M059J (cell line): ENCODE measurements at places on chromosomes 11 and 22.

GRCh38 chr22:18152519-18152918 is 2.5 kb downstream of the USP18 start:
- peak; percentile 14 for DNase-seq

DNA sequence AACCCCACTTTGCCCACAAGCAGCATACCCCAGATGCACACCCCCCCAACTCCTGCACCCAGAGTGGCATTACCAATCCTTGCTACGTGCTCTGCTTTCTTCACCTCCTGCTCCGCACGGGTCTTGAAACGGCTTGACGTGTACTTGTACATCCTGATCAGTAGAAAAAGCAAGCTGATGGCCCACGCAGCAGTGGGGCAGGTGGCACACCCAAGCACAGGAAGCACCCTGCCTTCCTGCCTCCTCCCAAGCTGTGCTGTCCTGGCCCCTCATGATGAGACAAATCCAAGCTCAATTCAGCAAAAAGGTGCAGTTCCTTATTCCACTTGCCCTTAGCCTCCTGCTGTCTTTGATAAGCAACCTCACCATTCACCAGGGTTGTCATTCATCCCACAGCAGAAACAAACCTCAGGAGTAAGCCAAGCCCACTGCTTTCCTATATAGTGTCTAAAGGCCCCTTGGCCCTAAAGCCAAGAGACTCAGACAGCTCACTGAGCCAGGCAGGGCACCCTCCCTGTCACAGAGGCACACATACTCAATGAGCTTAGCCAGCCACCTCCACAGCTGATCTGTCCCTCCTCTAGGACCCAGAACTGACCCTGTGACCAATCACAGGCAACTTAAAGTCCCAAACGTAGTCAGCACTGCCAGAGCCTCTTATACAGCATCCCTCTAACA is 27.8 kb downstream of the MORC2 start:
- DNase-seq = no peak

DNA sequence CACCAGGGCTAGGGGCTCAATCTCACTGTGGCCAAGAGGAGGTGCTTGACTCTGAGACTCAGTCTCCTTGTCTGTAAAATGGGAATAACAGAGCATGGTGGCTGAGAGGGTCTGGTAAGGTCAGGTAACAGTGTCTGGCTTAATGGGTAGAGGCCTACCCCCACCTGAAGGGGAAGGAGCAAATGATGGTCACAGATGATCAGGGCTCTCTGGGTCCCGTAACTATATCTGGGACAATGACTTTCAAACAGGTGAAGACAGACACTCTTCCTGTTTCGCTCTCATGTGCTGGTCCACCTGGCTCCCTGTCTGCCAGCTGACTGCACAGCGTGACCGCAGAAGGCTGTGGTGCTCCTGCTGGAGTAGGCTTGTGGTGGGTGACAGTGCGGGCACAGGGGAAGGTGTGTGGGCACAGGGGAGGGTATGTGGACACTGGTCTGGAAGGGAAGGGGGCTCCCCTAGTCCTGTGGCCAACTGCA is 4.0 kb downstream of the A4GALT start:
- DNase-seq = no peak

- no peak for DNase-seq
Observed at GRCh38 chr22:20391222-20391621, 2.7 kb upstream of the ZNF74 start.

DNA sequence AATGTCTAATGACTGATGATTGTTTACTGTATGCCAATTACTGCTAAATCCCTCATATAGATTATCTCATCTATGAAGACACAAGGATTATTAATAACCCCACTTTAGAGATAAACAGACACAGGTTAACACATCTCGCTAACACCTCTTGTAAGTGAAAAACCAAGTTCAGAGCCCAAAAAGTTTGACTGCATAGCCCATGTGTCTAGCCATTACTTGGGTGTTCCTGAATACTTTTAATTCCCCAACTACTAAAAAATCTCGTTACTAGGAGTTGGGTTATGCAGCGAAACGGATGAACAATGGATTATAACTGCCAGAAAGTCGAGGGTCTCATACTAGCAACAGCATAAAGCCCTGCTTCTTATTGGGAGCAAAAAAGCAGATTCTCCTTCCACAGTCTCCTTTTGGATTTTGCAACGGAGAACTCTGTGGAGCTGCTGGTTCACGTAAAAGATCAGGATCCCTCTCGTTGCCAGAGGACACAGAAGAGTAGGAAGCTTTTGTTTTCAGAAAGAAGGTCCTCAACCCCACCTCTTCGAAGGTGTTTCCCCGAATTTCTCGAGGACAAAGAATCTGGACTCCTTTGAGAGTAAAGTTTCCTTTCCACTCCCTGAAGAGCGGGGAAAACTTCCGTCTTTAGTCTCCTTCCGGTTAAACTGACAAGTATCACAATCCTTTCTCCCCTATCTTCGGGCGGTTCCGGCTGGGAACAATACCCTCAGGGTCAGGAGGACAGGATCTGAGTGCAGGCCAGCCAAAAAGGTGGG is 979 bp downstream of the ZBED5 start:
- DNase-seq = peak; percentile 77

DNA sequence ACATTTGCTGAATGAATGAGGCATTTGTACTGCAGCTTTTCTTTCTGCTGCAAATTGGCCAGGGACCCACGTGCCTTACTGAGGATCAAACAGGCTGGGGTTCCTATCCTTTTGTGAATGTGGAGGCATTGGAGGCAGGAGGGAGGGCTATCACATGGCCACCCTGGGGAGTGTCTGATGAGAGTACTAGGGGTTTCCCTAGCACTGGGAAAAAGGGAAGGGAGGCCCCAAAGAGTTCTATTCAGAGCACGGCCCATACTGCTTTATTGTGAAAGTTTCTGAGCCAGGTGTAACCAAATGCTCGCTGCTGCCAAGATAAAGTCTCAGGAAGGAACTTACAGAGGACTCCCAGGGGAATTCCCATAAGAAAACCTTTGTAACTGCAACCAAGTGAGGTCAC is 78.4 kb upstream of the ANO1 start:
- DNase-seq = no peak

- no peak for DNase-seq
Observed at GRCh38 chr11:30206249-30206996, 24.4 kb upstream of the FSHB start.

DNA sequence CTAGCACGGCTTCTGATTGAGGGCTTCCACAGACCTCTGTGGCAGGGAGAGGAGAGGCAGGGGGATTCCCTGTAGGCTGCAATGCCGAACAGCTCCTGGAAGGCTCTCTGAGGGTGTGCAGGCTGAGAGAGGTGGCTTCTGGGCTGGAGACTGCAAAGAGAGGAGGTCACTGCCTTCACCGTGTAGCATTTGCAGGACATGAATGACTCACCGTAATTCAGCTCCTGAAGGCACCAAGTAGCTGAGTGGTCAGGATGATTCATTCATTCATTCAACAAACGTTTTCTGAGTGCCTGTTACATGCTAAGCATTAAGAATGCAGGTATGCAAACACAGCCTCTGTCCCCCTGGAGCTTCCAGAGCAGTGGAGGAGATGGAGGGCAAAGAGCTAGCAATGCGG is 18.0 kb upstream of the EIF3D start:
- peak; percentile 91 for DNase-seq

DNA sequence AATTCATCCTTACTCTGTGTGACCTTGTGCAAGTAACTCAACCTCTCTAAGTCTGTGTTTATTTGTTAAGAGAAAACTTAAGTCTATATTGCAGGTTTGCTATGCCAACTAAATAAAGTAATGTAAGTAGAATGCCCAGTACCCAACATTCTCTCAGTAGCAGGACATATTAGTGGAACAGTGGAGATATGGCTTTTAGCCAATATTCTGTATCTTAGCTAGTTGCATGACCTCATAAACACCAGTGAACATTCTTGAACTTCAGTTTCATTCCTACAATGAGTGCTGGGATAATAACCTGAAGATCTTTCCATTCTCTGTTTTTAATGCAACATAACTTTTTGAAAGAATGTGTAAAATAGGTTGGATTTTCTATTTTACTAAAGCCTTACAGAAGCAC is 77.0 kb downstream of the RAB38 start:
- DNase-seq = peak; percentile 3

GRCh38 chr11:37695283-37695682 is 1097.2 kb upstream of the RAG2 start:
- DNase-seq = no peak

- DNase-seq = no peak
Observed at GRCh38 chr11:12290477-12290922, 86.9 kb upstream of the PARVA start.

DNA sequence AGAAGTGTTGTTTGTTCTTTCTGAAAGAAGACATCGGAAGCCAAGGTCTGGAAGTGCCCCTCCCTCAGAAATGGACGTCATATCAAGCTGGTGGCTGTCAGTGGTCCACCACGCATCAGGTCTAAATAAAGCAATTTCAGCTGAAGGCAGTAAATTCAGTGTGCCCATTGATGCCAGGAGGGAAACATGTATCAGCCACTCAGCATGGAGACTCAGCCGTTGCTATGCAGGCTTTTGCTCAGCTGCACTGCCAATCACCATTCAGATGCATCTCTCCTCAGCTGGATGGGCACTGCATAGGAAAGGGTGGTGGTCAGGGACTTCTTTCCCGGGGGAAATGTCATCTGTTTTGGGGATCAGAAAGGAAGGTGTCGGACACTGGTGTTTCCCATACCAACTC is 878.2 kb downstream of the NTM start:
- DNase-seq = no peak

- peak; percentile 97 for DNase-seq
Observed at GRCh38 chr11:27234043-27234668, 128.9 kb downstream of the CCDC34 start.

GRCh38 chr11:96798445-96798844 is 408.6 kb downstream of the JRKL start:
- no peak for DNase-seq

DNA sequence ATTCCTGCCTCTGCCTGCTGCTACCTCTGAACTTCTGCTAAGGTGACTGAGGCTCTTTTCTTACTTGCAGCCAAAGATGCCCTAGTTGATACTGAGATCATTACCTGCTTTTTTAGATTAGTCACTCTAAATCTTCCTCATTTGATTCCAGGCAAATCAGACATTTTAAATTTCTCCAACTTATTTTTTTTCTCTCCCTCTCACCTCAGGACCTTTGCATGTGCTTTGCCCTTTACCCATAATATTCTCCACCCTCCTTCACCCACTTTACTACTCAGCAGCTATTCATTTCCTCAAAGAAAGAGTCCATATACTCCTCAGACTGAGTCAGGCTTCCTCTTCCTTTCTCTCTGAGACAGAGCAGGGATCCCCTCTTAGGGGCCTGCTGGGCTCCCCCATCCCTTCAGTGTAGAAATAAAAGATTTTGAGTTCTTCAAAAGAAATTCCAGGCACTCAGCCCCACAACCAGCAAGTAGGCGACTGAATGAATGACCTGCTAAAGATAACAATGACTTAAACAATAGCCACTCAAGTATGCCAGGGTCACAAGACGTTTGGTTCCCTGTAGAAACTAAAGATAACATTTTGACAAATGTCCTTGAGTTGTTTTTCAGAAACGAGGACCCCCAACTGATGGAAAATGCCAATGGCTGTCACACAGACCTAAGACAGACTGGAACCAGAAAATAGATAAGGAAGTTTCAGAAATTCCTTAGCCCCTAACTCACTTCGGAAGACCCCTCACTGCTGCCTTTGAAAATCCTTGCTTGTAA is 104.2 kb downstream of the MTNR1B start:
- no peak for DNase-seq

DNA sequence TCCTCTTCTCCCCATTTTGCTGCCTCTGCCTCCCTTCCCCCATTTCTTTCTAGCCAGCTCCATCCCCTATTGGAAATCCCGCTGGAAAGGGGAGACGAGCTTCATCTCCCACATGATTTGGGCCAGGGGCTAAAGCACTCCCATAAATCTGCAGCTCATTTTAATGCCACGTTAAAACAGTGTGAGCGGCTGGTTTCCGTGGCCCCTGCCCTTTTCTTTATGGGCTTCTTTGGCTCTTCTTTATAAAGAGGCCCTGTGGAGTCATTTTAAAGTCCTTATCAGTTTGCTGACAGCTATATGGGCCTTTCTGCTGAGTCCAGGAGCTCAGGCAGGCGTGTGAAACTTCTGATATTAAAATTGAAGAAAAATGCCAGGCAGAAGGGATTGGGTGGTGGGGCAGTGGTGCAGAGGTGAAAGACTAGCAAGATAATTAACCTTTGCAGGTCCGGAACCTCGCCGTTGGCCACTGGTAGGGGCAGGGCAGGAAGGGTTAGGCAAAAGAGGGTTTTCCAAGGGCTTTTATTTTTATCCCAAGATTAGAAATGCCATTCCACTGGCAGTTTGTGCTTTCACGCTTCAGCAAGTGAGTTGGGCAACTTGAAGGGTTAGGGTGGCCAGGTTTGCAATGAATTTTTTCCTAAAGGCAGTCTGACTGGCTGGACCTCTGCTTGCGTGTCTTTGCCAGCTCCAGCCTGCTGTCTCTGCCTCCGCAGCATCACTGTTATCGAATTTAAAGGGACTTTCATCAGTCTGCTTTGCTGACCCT is 44.3 kb downstream of the EXT2 start:
- DNase-seq = no peak

- no peak for DNase-seq
Observed at GRCh38 chr11:19957294-19957943, 202.9 kb downstream of the DBX1 start.

GRCh38 chr11:102187416-102188151 is 77.3 kb downstream of the YAP1 start:
- DNase-seq = no peak

GRCh38 chr11:80873310-80873999 is 1432.6 kb upstream of the TENM4 start:
- DNase-seq = peak; percentile 71

DNA sequence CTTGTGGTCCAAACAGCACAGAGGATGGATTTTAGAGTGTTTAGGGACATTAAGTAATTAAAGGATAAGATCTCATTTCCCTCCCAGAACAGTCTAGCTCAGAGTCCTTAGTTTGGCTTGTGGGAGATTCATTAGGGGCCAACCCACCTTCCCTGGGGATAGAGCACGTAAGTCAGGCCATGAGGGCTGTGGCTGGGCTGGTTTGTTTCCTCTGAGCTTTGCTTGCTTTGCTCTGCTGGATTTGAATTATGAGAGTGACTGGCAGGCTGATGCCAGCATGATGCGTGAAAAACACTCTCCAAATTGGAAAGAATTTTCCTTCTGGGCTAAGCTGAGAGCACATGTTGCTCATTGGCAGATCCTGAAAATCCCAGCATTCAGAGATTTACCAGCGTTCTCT is 84.7 kb upstream of the HEPHL1 start:
- DNase-seq = peak; percentile 74

- DNase-seq = no peak
Observed at GRCh38 chr11:15580056-15580774, 465.5 kb downstream of the INSC start.

DNA sequence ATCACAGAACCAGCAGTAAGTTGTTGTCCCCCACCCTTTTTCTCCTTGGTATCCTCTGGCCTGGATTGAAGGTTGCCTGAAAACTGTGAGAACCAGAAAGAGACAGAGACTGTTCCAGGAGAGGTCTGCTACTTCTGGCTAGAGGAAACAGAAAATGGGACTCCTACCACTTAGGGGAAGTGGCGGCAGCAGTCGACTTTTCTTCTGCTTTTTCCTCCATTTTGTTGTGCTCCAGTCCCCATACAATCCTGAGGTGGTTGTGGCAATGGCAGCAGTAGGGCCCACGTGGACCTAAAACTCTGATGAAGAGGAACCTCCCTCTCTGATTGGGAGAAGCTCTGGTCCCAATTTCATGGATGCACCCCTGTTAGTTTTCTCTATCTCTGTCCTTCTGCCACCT is 76.0 kb upstream of the SORL1 start:
- no peak for DNase-seq

- DNase-seq = no peak
Observed at GRCh38 chr11:110410651-110411050, 19.1 kb upstream of the FDX1 start.

- DNase-seq = peak; percentile 58
Observed at GRCh38 chr11:96317985-96318384, 25.0 kb downstream of the MAML2 start.

- no peak for DNase-seq
Observed at GRCh38 chr22:38965614-38966379, 8.4 kb downstream of the APOBEC3A start.
